ENCODE measurements at places on chromosomes 7 and 10.

DNA sequence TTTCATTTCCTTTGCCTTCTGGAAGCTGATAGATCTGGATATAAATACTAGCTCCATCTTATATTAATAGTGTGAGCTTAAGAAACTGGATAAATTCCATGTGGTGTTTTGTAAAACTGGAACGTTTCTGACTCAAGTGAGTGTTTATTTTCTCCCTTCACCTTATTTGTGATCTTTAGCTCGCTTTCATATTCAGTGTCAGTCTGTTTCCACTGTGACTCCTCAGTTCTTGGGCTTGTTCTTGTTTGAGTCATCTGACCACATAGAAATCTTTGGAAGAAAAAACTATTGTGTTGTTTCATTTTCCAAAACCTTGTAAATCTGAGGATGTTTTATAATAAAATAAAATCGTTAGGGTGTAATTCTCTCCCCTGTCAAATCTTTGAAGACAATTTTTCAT is 186.4 kb downstream of the POLR1F start:
- DNase-seq, result no peak

DNA sequence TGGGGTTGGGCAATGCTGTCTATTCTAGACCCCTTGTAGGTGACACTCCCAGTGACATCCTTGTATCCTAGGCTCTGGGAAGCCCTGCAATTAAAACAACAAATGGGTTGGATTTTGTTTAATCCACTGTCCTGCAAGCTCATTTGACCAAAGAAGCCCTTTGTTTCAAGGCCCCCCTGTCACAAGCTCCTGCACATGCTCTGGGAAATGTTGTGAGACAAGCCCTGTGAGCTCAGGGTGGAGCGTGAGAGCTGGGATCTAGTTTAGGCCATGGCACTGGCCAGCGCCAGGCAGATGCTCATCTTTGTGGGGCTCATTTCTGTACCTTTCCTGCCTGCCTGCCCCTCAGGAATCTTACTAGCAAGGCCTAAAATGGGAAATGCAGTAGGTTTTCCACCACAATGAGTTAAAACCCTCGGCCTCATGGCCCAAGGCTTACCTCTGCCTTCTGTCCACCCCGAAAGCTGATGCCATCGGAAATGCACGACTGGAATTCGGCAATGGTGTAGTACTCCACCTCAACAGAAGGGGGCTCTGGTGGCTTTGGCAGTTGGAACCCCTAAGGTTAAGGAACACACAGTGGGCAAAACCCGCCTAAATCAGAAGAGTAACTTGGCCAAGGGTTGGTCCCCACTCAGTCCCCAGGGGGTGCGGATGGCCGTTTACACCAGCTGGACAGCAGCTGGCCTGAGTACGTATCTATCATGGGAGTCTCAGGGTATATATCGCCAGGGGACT is 112.0 kb downstream of the NEURL1 start:
- DNase-seq, result no peak

GRCh38 chr10:45463244-45464116 is 89.5 kb downstream of the ALOX5 start:
- DNase-seq, result no peak

- DNase-seq, result no peak
Measured at GRCh38 chr10:114538181-114538906, 119.7 kb downstream of the ABLIM1 start.

GRCh38 chr7:51592842-51593599 is 276.4 kb upstream of the COBL start:
- no peak for DNase-seq

DNA sequence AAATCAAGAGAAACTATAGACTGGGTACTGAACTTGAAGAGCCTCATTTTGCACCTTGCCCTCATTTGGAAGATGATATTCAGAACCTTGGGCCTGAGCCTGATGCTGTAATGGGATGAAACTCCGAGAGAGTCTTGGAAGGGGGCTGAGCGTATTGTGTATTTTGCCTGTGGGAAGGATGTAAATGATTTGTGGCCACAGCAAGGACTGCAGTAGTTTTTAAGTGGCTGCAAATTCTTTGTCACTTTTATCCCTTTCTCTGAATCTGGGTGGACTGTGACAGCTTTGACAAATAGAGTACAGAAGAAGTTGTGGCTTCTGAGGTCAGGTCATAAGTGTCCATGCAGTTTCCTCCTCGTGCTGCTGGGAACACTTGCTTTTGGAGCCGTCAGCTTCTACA is 221.2 kb downstream of the ADRA2A start:
- DNase-seq, result no peak

GRCh38 chr10:72612203-72612826 is 13.6 kb downstream of the MICU1 start:
- peak; percentile 23 for DNase-seq

DNA sequence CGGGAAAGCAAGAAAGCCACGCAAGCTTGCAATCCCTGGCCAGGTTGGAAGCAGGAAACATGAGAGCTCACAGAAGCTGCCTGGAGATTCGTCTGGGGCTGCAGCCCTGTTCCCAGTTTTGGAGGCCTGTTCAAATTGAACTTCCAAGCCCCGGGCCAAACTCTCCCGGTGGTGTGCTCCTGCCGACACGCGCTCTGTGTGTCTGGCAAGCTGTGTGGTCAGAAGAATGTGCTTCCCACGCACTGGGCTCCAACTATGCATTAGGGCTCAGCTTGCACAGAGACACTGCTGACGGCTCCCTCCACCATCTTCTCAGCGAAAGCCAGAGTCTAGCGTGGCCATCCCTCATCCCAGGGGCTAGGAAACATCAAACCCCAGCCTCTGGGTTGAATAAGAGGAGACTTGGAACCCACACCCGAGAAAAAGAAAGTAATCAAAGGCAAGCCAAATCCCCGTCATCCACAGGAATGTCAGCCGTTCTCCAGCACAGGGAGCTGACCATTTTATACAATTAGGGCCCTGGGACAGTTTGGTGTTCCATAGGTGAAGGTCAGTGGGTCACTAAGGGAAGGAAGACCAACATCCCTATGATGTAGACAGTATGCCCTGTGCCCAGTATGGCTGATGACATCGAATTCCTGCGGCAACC is 107.2 kb downstream of the FGFR2 start:
- DNase-seq, result no peak

DNA sequence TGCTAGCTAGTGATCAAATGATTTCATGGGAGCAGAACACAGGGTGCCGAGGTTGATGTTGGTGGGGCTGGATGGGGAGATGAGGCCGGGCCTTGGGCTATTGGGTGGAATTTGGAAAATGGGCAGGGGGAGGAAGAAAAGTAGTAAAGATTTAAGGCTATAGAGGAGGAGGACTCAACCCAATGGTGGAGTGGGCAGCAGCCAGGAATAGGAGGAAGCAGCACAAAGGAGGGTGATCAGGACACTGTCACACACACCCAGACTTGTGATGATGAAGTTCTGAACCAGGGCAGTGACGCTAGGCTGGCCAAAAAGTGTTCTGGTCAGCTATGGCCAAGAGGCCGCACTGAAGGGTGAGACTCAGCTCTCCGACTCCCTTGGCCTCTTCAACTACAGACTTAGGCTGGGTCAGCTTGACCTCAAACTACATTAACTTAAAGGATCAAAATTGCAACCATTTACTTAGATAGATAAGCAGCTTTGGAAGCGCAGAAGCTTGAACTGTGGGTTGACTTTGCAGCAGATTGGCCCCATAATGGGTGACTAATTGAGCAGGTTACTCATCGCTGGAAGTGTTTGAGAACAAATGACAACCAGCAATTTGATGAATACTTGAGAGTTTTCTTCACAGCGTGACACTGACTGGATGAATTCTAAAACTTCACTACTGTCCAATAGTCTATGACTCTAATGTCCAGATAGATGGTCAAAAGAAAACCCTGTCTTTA is 29.4 kb upstream of the GPR26 start:
- no peak for DNase-seq

DNA sequence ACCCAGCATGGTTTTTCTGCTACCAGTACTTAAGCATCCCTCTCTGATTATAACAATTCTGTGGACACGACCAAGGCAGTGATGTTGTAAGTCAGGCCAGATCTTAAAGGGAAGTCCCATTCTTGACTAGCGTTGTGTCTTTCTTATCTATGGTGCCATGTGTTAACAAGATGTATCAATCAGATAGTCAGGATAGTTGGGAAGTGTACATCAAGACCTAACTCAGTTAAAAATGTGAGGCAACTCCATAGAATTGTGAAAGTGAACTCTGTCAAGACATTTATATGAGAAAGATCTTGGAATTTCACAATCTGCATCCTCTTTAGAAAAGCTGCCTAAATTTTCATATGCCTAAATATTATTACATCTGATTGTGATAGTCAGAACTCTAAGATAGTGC is 341.7 kb upstream of the SEMA3D start:
- no peak for DNase-seq

DNA sequence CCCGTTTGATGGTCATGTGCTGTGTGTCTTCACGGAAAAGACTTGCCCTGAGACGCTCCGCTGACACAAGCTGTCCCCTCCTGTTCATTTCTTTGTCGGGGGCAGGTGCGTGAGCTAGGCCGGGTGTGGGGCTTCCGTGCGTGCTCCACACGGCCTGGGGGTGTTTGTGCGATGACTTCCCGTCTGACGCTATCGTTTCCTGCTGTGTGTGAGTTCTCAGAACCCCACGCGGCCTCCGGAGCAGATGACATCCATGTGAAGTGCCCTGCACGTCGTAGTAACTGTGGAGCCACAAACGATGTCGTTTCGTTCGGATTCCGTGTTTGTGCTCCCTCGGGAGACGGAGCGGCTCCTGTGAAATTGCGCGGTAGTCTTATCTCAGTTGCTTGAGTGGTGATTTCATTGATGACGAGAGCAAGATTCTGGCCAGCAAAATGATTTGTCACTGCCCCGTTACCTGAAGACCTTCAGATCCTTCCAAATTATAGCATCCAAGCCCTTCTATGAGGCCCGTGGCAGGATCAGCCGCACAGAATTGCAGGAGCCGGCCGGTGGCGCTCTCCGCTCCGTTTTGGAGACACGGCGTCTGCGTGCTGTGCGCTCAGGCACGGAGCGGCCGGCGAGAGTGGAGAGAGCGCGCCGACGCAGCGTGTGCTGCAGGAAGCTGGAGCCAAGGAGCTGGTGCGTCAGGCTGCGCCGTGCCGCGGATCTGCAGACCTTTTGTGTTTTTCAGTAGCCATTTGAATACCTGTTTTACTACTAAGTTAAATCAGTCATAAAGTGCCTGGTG is 94.9 kb downstream of the NKX6-2 start:
- no peak for DNase-seq

DNA sequence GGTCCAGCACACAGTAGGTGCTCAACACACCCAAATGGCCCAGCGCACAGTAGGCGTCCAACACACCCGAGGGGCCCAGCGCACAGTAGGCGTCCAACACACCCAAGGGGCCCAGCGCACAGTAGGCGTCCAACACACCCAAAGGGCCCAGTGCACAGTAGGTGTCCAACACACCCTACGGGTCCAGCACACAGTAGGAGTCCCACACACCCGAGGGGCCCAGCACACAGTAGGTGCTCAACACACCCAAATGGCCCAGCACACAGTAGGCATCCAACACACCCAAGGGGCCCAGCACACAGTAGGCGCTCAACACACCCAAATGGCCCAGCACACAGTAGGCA is 80.8 kb downstream of the FOXL3 start:
- no peak for DNase-seq

GRCh38 chr10:34781711-34782110 is 33.4 kb downstream of the PARD3 start:
- no peak for DNase-seq

GRCh38 chr10:89706011-89706410 is 4.6 kb downstream of the KIF20B start:
- no peak for DNase-seq

DNA sequence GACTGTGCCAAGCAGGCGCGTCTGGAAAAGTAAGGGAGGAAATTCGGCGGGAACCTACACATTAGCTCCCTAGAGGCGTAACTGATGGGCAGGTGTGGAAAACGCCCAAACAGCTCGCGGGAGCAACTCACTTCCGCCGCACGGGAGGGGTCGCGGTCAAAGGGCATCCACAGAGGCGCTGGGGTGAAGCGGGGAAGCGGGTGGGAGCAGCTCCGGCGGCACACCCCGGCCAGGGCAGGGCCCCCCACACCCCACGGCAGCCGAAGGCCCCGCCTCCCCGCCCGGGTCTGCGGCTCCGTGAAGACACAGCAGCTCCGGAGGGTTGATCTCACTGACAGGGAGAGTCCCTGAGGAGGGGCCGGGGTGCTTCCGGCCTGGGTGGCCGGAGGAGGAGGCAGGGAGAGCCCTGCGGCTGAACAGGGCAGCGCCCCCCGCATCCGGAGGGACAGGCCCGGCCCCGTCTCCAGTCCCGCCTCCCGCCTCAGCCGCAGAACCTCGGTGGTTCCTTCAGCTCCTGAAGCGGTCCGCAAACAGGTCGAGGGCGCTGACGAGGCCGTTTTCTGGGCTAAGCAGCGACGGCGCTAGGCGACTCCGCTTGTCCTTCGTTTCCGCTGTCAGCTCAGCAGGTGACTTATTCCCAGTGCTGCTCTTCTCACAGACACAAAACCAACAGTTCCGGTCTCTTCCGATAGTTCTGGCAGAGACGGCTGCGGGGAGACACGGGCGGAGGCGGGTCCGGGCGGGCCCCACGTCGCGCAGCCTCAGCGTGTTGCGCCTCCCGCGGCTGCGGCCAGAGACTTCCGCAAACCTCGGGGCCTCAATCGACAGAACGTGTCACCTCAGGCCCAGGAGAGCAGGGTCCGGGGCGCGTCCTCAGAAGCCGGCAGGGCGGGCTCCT is 276.1 kb downstream of the DNAJB6 start:
- no peak for DNase-seq

GRCh38 chr10:20953120-20953519 is 56.0 kb upstream of the NEBL start:
- no peak for DNase-seq

GRCh38 chr10:8817299-8817698 is 762.8 kb downstream of the GATA3 start:
- no peak for DNase-seq

DNA sequence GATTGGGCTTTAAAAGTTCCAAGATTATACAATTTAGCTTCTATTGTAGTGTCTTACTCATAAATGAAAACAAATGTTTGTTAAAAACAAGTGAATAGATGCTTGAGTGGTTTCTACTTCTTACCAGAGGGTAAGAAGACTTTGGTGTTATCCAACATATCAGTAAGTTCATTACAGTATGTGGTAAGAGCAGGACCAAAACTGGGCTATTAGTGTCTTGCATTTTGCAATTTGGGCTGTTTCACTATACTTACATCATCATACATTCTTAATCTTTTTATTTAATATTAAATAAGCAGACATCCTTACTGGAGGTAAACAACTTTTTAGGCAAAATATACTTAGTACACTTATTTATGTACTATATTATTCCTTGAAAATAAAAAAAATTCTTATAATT is 248.4 kb upstream of the HGF start:
- no peak for DNase-seq

DNA sequence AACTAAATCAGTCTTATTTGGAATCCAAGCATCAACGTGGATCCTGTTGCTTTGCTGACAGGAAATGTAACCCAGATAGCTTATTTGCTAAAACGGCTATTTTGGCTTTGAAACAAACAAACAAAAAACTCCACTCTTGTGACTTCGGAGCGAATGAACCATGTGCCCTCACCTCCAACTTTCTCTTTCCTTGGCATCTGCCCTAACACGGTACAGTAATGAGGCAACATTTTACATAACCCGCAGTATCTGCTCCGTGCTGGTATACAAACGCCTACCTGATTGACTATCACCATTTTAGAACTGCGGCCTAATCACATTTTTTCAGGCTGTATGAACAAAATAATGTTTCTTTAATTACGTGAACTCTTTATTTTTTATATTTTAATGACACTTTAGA is 37.5 kb upstream of the ARID5B start:
- no peak for DNase-seq

Measured in NCI-H748 treated with DMSO at 0.1 percent for 48 hours (cell line).